ENCODE measurements at places on chromosomes 7 and 10.

DNA sequence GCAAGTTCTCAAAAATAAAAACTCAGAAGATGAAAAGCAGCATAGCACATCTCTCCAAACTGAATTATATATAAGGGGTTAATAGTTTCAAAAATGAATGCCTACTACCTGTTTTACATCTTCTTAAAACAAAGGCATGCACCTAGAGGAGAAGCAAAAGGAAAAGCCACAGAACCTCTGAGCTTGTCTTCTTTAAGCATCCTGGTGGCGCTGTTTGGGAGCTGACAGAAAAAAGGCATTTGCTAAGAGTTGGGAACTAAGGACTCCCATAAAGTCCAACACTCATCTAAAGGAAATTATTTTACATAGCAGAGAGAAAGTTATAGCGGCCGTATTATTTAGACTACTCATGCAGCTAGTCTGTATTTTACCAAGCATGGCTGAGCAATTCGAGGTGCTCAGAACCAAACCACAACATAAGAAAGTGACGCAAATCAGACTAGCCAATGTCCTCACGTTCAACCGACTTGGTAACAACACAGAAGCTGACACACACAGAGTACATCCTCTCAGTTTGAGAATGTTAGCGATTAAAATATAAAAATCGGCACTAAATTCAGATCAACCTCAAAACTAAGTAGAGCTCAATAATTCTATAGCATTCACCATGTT is 38.8 kb downstream of the PTN start:
- DNase-seq, result no peak

DNA sequence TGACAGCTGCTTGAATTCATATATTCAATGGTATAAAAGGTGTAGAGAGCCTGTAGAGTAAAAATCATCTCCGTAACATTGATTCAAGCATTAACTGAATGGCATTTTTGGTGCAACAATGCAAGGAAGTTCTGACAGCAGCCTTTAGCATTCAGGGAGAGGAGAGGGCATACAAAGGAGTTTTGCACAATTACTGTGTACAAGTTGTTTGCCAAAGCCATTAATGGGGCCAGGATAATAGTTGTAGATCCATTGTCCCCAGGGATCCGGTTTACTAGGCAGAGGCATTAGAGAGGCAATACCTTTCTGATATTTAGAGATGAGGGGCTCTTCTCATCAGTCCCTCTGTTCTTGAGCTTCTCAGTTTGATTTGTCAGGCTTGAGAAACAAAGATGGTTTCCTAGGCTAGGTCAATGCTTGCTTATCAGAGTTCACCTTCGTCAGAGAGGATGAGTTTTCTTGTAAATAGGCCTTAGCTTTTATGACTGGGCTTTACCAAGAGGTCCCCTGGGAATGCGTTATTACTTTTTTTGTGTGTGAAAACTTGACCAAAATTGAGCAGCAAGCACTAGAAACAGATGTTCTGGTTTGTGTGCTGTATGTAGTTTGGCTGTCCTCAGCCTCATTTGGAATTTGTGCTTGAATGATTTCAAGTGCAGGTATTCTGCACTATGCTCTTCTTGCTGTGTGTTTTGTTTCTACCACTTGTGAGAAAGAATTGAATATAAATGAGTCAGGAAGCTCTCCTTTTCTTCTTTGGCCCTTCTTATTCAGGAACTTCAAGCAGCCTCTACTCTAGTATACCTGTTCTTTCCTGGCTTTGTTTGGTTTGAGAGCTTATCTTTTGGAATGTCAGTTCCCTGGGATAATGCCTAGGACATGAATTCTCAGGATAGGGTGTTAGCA is 32.0 kb downstream of the SND1 start:
- DNase-seq, result no peak

DNA sequence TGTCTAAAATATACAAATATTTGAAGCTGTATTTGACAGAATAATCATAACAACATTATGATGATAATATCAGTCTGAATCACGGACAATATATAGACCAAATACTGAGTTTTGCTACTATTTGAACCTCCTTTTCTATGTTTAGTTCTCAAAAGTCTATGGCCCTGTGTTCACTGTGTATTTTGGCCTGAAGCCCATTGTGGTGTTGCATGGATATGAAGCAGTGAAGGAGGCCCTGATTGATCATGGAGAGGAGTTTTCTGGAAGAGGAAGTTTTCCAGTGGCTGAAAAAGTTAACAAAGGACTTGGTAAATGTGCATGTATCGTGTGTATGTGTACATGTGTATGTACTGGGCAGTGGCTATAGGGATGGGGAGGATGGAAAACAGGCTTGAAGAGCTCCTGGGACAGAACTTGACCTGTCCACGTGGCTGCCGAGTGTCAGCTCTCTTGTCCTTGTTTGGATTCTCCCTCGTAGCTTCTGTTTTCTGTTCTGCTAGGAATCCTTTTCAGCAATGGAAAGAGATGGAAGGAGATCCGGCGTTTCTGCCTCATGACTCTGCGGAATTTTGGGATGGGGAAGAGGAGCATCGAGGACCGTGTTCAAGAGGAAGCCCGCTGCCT is 4.2 kb downstream of the CYP2C18 start:
- no peak for DNase-seq

- DNase-seq, result no peak
Measured at GRCh38 chr7:143363016-143363937, 764 bp upstream of the FAM131B start.

GRCh38 chr10:130463876-130464364 is 327.7 kb downstream of the GLRX3 start:
- no peak for DNase-seq

GRCh38 chr7:18494821-18495408 is 634 bp upstream of the HDAC9 start:
- no peak for DNase-seq

GRCh38 chr7:113664867-113665266 is 253.9 kb downstream of the PPP1R3A start:
- no peak for DNase-seq

GRCh38 chr7:80453699-80454340 is 58.0 kb downstream of the GNAT3 start:
- no peak for DNase-seq

- DNase-seq, result no peak
Measured at GRCh38 chr7:111027396-111027795, 63.5 kb upstream of the LRRN3 start.

DNA sequence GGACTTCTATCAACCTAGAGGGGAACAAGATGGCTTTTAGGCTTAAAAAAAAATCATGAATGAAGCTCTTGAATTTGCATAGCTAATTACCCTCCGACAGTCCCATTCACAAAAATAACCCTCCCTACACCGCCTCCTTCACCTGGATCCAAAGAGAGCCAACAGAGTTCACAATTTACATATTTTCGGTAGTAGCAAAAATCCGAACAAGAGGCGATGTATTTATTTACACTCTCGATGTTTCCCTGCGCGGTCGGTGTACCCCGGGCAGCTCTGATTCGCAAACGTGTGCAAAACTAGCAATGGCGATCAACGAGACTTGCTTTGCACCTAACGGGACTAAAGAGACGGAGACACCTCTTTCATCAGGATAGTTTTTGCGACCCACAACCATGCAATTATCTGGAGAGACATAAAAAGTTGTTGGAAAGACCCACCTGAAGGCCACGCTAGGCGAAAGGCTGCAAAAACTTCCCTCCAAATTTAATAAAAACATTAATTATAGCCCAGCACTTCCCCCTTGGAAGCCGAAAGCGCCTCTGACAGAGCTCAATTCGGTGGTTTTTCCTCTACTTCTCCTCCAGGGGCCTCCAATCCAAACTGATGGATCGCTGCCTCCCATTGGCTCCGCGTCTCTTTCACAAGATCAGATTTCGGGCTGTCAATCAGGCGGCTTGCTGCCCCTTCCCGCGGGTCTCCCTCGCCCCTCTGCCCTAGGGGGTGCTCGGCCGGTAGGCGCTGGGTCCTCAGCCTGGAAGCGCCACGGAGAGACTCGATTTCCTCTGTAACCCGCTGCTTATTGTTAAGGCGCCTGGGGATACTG is at the start of gene ETV1:
Gene ETV1, minus strand, starts transcription at position 541 of the 823 bp plus-strand sequence. CDS start 614 bp downstream, outside the sequence.
- DNase-seq, result no peak

GRCh38 chr10:89414879-89415821 is 782 bp downstream of the IFIT5 start:
- DNase-seq, result peak; percentile 15

DNA sequence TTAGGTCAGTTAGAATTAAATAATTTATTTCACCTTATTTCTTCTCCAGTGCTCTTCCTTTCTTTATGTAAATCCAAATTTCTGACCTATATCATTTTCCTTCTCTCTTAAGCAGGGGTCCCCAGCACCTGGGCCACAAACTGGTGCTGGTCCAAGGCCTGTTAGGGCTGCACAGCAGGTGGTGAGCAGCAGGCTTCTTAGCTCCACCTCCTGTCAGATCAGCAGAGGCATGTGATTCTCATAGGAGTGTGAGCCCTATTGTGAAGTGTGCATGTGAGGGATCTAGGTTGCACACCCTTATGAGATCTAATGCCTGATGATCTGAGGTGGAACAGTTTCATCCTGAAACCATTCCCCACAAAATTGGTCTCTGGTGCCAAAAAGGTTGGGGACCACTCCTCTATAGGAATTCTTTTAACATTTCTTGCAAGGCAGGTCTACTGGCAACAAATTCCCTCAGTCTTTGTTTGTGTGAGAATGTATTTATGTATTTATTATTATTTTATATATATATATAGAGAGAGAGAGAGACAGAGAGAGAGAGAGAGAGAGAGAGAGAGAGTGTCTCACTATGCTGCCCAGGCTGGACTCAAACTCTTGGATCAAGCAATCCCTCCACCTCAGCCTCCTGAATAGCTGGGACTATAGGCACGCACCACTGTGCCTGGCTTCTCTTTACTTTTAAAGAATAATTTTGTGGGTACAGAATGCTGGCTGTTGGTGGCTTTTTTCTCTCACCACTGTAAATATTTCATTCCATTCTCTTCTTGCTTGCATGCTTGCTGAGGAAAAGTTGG is 4.3 kb upstream of the ABCC2 start:
- DNase-seq, result no peak

DNA sequence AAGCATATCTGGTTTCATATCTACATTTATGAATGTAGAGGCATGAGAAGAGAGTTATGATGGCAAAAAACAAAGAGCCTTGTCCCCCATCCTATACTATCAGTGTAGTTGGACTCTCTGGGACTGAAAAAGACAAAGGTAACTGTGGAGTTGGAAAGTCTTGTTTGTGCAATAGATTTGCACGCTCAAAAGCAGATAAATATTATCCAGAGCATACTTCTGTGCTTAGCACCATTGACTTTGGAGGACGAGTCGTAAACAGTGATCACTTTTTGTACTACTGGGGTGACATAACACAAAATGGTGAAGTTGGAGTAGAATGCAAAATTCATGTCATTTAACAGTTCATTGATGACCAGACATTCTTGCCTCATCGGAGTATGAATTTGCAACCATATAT is 85.2 kb upstream of the EGFR start:
- DNase-seq, result no peak

- no peak for DNase-seq
Measured at GRCh38 chr10:123746942-123747341, 80.8 kb downstream of the GPR26 start.

DNA sequence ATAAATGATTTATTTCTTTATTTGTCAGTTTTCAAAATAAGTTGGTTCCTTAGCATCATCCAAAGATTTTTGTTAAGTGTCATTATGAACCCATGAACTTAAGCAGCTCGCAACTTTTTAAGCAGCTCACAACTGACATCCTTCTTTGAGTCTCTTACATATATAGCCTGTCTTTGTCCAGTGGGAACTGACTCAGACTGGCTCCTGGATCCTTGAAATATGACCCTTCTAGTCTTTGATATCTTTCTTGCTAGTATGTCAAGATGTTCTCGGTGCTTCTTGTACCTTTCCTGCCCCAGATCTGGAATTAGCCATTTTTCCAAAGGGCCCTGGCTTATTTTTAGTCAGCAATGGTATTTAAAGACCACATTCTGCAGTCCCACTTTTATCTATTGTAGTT is 53.9 kb upstream of the ARID5B start:
- DNase-seq, result no peak

- DNase-seq, result no peak
Measured at GRCh38 chr10:49598164-49598856, 11.8 kb upstream of the SLC18A3 start.

DNA sequence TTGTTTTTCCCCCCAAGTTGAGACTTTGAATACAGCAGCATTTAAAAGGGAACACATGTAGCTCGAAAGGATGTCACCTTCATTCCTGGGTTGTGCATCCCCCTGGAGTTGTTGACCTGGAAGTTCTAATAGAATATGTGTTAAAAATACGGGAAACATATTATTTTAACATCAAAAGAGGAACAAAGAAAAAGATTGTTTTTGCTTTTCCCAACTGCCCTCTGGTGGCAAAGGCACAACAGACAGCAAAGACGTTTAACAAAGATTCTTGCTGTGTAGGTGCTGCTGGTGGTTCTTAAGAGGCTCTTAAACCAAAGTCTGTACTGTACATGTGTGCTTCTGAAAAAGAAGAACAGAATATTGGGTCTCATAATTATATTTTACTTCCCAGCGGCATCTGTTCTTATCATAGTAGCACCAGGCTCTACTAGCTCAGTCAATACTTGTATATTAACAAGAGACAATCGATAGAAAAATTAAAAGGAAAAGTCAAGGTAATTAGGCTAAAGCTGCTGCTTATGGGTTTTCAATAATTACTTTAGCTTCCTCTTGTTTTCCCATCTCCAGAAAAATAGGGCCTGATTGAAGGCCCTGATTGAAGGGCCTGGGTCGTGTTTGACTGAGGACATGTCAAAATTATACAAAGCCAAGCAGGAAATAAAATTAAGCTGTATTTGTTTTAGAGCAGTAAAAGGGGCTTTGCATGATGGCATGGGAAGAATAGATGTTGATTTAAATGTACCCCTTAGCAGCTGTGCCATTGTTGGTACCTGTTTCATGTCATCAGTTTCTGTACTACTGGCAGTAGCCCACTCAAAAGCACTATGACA is 384.2 kb upstream of the LRGUK start:
- no peak for DNase-seq

DNA sequence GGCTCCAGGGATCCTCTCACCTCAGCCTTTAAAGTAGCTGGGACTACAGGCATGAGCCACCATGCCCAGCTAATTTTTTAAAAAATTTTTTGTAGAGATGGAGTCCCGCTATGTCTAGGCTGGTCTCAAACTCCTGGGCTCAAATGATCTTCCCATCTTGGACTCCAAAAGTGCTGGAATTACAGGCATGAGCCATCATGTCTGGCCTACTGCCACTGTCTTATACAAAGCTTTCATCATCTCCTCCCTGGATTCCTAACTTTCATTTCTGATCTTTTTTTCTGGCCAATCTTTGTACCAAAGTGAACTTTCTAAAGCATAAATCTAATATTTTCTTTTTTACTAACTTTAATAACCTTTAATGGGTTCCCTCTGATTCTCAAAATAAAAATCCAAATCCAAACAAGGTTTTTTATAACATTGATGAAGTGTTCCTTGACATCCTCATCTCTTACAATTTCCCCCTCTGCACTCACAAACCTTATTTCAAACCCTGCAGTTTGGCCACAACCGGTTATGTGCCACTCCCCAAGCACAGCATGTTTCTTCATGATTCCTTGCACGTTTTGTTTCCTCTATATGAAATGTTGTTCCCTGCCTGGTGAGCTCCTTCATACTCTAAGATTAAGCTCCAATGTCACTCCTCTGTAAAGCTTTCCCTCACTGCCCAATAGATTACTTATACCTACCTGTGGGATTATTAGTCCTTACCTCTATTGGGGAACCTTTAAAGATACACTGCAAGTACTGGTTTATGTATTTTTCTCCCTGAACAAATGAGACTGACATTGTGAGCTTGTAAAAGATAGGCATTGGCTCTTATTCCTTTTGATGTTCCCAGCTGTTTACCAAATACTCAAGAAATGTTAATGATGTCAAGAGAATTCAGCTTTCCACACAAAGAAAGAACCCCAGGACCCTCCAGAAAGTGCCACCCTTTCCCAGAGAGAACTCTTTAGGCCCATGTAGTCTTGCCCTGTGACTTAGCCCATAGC is 101.7 kb downstream of the HOXA1 start:
- DNase-seq, result no peak

Data from stimulated activated CD8-positive, alpha-beta memory T cell treated with anti-CD3 and anti-CD28 coated beads, Interleukin-4, amount 100 ng/mL, for 1 hour (primary cell).